IMR-90 (cell line): ENCODE measurements at places on chromosomes 5 and 9.

GRCh38 chr9:112207451-112207850, 32.4 kb upstream of the SUSD1 start:
- no peak for DNase-seq

DNA sequence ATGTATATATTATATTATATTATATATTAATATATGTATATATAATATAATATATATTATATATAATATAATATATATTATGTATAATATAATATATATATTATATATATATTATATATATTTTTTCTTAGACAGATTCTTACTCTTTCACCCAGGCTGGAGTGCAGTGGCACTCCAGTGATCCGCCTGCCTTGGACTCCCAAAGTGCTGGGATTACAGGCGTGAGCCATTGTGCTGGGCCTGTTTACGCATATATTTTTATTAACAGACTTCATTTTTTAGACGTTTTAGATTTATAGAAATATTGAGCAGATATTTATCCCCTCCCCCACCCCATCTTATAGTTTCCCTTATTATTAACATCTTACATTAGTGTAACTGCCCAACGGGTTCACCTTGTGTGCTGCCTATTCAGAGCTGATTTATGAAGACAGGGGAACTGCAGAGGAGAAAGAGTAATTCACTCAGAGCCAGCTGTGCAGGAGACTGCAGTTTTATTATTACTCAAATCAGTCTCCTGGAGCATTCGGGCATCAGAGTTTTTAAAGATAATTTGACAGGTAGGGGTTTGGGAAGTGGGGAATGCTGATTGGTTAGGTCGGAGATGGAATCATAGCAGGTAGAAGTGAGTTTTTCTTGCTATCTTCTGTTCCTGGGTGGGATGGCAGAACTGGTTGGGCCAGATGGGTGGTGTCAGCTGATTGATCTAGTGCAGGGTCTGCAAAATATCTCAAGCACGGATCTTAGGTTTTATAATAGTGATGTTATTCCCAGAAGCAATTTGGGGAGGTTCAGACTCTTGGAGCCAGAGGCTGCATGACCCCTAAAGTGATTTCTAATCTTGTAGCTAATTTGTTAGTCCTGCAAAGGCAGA, 93.4 kb downstream of the UNC13B start:
- no peak for DNase-seq

- no peak for DNase-seq
These were observed 1124.6 kb downstream of the DTWD2 start for GRCh38 chr5:117863586-117864296.

GRCh38 chr5:32498484-32498883, 53.9 kb upstream of the ZFR start:
- DNase-seq: no peak

DNA sequence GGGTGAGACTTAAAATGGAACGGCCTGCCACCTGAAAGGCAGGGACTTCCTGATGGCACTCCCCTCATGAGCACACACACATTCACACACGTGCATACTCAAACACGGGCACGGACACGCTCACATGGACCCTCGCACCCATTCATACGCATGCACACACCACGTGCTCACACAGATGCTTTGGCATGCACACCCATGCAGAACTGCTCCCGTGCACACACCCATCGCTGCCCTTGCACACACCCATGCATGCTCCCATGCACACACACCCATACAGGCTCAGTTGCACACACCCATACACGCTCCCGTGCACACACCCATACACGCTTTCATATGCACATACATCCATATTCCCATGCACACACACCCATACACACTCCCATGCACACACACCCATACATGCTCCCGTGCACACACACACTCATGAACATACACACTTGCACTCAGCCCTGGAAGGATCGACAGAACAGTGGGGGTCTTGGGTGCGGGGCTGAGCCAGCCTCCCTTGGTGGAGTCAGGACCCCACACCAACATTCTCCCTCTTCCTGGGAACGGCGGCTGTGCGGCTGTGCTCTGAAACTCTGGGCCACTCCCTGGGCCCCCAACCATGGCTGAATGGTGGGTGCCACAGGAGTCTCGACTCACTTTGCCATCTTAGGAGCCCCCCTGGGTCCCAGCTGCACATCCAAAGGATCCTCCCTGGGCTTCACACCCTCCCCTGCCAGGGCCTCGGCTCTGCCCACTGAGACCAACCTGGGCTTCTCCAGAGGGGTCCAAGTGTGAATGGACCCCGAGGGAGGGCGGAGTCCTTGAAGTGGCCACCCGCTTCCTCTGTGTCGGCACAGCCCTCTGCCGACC, 115.2 kb downstream of the RXRA start:
- DNase-seq: no peak
